ENCODE measurements at places on chromosomes 3 and 15.

DNA sequence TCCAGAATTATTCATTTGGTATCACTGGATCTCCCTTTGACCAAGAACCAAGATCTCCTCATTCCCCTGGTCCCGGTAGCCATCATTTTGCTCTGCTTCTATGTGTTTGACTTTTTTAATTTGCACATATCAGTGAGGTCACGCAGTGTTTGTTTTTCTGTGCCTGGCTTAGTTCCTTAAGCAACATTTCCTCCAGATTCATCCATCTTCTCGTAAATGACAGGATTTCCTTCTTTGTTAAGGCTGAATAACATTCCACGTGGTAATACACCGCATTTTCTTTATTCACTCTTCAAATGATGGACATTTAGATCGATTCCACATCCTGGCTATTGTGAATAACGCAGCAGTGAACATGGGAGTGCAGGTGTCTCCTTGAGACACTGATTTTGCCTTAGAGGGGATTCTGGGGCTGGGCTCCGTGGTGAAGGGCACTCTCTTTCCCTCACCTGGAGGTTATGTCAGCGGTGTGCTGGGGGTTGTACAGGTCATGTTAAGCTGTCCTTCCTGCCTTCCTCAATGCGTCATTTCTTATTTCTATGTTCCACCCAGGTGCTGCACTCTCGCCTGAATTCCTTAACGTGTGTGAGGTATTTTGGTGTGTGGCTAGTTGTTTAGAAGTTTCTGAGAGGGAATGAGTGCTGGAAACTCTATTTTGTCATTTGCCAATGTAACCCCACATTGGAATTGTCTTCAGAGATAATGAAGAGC, 212.2 kb downstream of the LPP start:
- no peak for DNase-seq

DNA sequence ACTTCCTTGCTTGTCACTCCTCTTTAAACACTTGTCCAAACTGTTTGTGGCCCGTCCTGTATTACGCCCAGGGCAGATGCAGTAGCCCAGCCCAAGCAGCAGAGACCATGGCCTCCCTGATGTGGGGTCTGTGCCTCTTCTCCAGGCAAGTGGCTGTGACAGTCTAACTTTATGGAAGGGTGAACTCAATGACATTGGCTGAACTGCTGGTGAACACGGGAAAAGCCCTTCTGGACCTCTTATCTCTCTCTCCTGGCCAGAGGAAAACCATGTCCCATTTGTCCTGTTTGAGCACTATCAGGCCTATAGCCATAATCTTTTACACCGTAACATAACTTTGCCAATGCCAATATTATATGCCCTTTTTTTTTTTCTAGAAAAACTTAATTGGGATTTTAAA, 67.6 kb downstream of the SMAD3 start:
- no peak for DNase-seq

DNA sequence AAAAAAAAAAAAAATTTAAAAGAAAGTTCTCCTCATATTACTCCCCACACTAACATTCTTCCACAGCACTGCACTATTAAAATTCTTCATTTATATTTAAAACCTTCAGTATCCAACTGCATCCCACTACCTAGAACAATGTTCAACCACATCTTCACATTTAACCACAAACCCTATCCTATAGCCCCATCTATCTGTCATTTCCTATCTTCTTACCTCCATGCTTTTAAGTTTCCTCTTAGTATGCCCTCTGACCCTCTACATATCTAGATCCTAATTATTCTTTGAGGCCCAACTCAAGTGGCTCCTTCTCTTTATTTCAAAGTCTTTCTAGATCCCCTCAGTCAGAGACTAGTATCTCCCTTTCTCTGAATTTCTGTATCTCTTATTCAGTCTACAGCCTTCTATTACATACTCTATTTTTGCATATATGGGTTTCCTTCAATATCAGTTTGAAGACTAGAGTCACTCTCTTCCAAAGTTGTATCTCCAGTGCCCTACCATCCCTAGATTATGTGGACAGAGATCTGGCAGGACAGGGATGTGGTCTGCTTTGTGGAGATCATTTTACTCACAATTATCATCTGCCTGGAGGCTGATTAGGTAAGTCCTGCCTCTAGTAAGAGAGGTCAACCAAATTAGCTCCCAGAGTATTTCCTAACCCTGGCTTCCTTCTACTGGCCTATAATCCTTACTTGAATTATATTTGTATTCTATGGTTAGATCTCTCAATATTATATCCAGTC, 1.4 kb downstream of the CIAO2A start:
- no peak for DNase-seq

DNA sequence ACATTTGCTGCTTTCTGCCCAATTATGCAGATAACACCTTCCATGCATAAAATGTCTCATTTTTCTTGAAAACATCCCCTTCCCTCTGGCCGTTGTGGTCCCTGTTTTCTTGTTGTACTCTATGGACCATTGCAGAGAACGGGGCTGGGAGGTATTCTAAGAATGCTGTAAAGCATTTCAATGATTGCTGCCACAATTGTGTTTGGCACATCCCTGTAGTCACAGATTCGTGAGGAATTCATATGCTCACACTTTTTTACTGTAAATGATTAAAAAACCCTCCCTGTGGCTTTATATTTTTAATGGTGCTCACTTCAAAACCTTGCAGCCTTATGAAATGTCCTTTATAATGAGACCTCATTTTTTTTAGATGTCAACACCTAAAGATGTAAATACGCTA, 207.2 kb upstream of the GBE1 start:
- DNase-seq = no peak

- DNase-seq = no peak
These were observed 41.3 kb downstream of the ETV5 start for GRCh38 chr3:186067360-186068242.

DNA sequence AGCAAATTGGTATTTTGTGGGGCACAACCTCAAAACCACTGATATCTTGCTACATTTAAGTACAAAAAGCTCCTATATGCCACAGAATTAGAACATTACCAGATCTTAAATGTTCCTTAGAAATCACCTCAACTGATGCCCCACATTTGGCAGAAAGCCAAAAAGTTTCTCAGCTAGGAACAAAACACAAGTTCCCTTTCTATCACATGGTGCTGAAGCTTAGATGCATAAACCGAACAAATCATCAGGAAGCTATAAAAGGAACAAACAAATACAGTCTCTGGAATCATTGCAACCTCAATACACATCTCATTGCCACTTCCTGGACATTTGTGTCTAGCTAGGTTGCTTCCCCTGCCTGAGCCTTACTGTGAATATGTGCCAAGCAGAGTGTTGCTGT, 492.6 kb downstream of the LPP start:
- no peak for DNase-seq

DNA sequence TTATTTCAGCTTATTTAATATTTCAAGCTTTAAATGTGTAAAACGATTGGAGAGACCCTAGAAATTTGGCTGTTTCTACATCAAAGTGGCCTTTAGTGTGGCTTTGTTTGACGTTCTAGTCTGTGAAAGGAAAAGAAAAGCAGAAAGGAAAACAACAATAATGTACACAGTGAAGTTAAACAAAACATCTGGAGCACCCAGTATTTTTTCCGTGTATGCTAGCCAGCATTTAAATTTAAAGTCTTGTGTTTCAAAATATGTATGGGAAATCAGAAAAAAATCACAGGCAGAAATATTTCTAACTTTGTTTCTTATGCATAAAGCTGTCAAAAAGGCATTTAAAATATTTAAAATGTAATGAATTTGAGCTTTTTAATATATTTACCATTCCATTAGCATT, 218.1 kb downstream of the NAALADL2 start:
- no peak for DNase-seq

DNA sequence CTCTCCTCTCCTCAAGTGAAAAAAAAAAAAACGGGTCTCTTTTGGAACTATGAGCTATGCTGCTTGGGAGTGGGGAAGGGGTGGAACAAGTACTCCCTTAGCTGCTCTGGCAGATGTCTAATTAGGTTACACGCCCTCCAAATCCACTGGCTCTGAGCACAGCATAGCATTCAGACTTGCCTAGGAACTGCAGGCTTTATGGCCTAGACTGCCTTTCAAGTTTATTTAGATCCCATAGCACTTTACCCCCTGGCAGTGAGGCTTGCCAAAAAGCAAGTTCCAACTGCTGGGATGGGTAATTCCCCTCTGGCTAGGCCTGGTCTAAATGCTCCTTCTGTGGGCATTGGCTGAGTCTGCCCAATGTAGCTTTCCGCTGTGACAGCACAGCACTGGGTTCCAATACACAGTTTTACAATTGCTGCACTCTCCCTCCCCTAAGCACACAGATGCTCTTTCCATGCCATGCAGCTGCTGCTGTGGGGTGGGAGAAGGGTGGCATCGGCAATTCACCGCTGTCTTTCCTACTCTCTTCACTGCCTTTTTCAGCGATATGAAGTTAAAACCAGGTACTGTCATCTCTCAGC, 152.8 kb downstream of the KCNAB1 start:
- no peak for DNase-seq

- no peak for DNase-seq
These were observed 215.2 kb upstream of the MME start for GRCh38 chr3:154864947-154865346.

- DNase-seq = no peak
These were observed 156.2 kb downstream of the PLCL2 start for GRCh38 chr3:17040990-17041377.

- DNase-seq = no peak
These were observed 77.6 kb upstream of the CCDC80 start for GRCh38 chr3:112718516-112718915.

DNA sequence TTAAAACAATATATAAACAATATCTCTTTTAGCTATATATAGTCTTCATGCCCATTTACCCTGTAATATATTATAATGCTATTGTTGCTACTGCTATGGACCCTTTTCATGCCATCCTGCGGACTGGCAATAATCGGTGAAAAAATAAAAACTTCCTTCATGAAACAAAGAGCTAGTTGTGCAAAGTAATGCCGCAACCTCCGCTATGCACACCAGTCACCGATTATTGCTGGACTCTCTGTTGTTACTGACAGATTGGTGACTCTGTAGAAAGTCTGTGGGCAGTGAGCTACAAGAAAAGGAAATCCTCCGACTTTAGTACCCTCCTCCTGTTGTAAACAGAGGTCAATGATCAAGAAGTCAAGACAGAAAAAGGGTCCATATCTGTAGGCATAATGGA, 17.9 kb upstream of the ICE2 start:
- no peak for DNase-seq

- DNase-seq = no peak
These were observed 488.4 kb upstream of the UBE2E2 start for GRCh38 chr3:22714749-22715148.
